ENCODE measurements at places on chromosomes 13 and 19.

DNA sequence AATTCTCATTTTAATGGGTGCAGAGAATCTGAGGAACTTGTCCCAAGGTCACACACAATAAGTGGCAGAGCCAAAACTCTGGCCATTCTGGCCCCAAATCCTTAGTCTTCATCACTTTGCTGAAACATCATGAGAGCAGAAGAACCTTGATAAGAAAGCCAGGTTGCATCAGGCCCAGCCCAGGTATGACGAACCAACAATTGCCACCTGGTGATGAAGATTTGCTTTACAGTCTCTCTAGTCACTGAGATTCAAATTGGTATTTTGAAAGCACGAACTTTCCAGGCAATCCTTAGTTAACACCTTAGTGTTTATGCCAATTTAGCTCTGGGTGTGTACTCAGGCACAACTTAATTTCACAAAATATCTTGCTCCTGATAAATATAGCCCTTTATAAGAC is 502.7 kb upstream of the HTR2A start:
- ATAC-seq: no peak

DNA sequence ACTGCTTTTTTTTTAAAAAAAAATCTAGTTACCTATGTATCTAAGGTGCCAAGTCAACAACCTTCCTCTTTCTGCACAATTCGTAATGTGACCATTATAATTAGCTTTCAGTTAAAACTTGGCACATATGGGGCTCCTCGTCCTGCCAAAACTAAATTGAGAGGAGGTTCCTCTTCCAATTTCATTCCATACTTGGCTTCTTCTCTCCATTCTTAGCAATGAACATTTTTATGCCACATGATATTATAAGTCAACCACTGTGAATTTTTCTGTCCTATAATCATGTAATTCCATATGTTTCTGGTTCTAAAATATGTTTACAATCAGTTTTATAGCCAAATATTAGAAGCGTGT is 177.0 kb downstream of the DCLK1 start:
- no peak for ATAC-seq

- no peak for ATAC-seq
Measured at GRCh38 chr13:87674247-87674738, 3.1 kb downstream of the SLITRK5 start.

DNA sequence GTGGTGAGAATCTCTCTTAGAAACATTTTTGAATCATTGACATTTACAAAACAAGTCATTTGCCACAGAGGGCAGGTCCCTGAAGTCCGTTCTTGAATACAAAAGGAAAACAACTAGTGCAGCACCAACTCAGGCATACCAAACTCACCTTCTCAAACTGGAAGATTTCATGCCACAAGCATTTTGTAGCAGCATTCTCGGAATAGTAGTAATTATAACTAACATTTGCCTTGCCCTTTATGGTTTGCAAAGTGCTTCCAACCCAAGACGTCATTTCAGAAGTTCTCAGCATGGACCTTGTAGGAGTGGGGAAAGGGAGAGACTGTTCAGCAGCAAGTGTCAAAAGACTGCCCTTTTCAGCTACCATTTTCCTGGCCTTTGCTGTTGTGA is 344.6 kb downstream of the RFC3 start:
- peak; percentile 30 for ATAC-seq

DNA sequence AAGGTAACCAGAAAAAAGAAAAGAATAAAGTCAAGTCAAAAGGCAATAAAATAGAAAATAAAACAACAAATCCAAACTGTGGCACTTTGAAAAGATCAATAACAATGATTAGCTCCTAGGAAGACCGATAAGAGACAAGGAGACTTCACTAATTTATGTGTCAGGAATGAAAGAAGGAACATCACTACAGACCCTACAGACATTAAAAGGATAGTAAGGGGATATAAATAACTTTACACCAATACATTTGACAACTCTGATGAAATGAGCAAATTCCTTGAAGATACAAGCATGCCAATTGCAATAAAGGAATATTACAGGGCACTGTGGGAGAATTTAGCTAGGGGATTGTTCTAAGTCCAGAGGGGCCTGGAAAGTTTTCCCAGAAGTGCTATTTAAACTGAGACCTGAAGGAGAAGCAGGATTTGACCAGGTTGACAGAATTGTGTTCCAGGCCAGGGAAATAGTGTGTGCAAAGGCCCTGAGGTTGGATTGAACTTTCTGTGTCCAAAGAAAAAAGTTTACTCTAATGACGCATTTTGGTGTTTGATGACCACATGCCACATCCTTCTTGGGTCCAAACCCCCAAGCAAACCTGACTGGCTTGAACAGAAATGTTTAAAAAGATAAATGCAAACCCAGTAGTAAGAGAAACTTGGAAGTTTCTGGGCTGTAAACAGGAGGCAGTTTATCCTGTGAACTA is 1.6 kb upstream of the C19orf38 start:
- ATAC-seq: no peak

DNA sequence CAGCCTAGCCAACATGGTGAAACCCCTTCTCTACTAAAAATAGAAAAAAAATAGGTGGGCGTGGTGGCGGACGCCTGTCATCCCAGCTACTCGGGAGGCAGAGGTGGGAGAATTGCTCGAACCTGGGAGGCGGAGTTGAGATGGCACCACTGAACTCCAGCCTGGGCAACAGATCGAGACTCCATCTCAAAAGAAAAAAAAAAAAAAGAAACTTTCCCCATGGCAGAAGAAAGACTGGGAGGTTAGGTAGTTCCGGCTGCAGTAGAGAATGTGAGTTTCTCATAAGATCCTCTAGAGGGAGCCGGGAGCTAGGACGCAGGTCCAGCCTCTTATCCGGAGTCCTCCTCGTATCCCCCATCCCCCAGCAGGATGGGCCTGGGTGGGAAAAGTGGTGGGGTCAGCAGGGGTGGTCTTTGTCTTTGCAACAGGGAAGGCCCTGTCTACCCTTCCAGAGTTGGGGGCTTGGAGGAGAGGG is 13.2 kb upstream of the CREB3L3 start:
- peak; percentile 84 for ATAC-seq

- ATAC-seq: no peak
Measured at GRCh38 chr13:96002322-96003131, 50.7 kb downstream of the UGGT2 start.

GRCh38 chr13:112443191-112443994 is 67.2 kb downstream of the SPACA7 start:
- no peak for ATAC-seq

DNA sequence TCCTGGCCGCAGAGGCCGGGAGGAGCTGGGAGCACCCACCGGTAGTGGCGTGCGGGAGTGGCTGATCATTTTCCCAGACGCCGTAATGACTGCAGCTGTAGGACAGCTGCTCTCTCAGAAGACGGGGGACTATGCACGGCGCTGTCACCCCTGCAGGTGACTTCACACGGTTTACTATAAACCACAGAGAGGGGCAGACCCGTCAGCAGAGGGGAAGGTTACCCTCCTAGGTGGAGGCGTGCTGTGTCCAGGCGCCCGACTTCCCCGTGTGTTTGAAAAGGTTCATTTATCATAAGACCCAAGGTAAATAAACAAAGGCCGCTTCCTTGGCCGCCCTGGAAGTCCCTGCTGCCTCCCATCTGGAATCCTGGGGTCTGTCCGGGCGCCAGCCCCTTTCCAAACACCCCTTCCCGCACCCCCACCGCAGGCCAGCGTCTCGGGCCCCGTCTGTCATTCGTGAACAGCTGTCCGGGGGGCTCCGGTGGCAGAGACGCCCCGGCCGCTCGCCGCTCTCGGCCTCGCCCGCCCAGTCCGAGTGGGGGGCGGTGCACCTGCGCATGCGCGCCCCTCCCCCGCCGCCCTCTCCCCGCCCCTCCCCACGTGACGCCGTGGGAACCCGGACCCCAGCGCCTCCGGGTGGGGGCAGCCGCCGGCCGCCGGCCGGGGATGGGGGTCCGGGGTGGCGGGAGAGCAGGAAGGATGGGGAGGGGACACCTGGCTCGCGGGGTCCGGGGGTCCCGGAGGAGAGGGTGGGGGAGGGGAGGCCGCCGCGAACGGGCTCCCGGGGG is 915 bp downstream of the SHC2 start:
- ATAC-seq: peak; percentile 74

GRCh38 chr19:29630655-29631054 is 24.6 kb downstream of the POP4 start:
- no peak for ATAC-seq

GRCh38 chr19:42150911-42151361 is 18.7 kb upstream of the POU2F2 start:
- ATAC-seq: no peak

GRCh38 chr13:52012512-52012836 is 276 bp downstream of the ALG11 start:
- no peak for ATAC-seq

DNA sequence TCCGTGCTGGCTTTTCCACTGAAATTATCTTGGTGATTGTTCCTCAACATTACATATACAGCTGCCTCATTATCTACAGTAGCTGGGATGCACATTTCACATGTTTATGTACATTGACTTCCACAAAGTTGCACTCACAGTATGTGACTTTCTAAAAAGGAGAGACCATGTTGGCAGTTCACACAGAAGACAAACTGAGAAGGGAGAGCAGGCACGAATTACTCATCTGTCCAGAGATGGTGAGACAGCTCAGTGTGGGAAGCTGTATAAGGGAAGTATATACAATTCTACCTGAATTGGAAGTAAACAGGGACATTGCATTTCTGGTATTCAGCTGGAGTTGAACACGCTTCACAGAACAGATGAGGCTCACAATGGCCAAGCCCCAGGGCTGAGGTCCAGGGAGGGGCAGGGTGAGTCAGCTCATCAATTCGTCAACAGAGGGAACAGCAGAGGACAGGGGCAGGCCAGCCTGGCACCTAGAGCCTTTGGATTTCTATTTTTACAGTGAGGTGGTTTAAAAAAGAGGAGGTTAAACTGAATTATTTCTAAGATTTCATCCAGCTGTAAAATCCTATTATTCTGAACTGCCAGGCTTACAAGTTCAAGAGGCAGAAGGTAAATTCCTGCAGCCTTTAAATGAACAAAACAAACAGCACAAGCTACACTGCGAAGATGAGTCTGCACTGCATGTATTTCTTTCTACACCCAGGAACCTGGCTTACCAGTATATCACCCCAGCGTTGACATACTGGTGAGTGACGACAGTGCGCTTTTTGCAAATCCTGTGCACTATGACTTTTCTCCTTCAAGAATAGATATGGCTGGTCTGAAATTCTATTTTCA is 9.8 kb downstream of the PARP4 start:
- peak; percentile 63 for ATAC-seq

GRCh38 chr19:14473073-14473977 is 1.8 kb downstream of the PTGER1 start:
- no peak for ATAC-seq

GRCh38 chr19:49328741-49329140 is 3.8 kb upstream of the SLC6A16 start:
- ATAC-seq: no peak

DNA sequence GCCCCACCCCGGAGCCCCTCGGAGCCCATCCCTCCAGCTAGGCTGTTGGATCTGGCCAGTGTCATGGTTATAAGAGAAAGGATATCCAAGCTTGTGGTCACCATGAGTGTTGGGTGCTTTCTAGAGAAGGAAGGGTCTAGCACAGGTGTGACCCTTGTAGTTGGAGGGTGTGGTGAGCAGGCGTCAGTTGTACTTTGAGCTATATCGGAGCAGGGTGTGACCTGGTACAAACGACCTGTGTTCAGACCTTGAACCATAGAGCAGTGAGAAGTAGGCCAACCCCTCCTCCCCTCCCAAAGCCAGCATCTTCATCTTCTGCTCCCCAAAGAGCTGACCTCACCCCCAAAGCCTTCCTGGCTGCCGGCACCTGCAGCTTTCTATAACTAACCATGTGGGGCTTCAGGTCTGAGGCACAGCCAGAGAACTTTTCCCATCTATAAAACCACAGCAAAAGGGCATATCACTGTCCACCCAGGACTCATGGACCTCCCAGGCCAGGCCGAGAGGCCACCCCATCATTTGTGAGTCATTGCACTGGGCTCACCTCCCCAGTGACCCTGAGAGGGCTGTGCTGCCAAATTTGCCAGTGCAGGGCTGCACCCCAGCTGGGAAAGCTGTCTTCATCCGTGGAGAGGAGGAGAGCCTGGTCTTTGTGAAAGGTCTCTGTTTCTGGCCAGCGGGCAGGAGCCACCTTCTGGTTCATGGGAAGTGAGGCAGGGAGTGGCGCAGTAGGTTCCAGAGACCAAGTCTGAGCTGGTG is 14.2 kb downstream of the RAB8A start:
- no peak for ATAC-seq

GRCh38 chr13:35856084-35856483 is 275.1 kb downstream of the DCLK1 start:
- no peak for ATAC-seq

- no peak for ATAC-seq
Measured at GRCh38 chr13:100363285-100363711, 225.3 kb downstream of the GGACT start.

- no peak for ATAC-seq
Measured at GRCh38 chr13:47066226-47066625, 169.4 kb upstream of the HTR2A start.

GRCh38 chr13:109697936-109698335 is 88.4 kb downstream of the IRS2 start:
- ATAC-seq: no peak

DNA sequence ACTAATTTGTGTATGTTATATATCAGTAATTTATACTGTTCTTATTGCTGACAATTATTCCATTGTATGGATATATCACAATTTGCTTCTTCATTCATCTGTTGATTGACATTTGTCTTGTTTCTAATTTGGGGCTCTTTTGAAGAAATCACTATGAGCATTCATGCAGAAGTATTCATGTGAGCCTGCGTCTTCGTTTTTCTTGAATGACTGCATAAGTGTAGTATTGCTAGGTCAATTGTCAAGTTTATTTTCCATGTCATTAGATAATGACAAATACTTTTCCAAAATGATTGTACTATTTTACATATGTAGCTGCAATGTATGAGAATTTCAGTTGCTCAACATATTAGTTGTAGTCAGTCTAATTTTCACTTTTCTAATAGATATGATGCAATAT is 1796.9 kb downstream of the SLITRK5 start:
- ATAC-seq: no peak

- no peak for ATAC-seq
Measured at GRCh38 chr19:3725121-3725520, 16.9 kb downstream of the TJP3 start.

DNA sequence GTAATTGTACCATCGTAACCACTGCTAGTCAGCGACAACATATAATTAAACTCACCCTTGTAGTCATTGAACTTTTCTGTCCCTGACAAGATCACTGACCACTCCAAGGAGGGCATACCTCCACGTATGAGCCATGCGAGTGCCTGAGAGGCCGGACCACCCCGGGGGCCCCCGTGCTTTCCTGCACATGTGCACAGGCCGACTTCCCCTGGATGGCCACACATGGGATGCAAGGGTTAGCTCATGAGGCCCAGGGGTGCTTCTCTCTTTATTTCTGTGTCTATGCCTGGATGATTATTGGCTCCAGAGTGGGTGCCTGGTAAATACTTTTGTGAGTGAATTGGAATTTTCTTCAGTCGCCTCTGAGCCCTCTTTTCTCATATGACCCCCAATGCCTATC is 82.8 kb upstream of the ZNF536 start:
- ATAC-seq: no peak

DNA sequence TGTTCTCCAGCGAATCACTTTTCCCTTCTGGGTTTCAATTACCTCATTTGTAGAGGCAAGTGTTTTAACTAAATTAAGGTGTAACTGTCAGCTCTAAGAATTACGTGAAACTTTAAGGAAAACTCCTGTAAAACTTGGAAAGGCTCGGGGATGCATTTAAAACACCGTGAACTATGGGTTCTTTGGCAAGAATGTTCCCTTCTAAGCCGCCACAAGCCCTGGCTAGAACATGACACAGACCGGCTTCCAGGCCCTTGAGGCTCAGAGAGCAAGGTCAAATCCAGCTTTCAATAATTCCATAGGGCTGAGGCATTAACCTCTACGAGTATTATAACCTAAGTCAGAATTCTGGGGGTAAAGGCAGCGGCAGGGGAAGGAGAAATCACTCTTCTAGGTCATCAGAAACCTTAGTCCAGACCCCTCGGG is 685 bp downstream of the VWA8 start:
- ATAC-seq: peak; percentile 21
